ENCODE measurements at places on chromosomes 5 and 9.
A peak's percentile ranks its signal among the peaks of the same experiment; 100 is the strongest.

DNA sequence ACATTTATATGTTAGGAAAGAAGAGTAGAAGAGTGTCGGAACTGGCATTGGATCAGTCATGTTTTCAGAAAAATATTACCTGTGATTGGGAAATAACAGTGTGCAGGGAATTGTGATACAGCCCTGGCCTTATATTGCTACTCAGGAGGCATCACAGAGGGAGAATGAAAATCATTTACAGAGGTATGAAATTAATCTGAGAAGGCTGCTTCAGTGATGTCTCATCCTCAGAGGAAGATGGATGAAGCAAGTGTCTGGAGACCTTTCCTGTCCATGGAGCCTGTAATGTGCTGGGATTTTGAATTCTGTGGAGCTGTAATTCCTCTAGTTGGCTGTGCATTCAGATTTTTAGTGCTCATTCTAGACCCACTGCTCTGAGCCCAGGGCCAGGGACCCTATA lies 3.8 kb downstream of the ACTBL2 start:
- no peak for DNase-seq

- DNase-seq = no peak
Measured at GRCh38 chr9:86043586-86043985, 55.8 kb downstream of the GOLM1 start.

GRCh38 chr5:119339344-119339743 lies 16.5 kb upstream of the TNFAIP8 start:
- no peak for DNase-seq

GRCh38 chr5:94847019-94847418 lies 228.6 kb downstream of the SLF1 start:
- no peak for DNase-seq

DNA sequence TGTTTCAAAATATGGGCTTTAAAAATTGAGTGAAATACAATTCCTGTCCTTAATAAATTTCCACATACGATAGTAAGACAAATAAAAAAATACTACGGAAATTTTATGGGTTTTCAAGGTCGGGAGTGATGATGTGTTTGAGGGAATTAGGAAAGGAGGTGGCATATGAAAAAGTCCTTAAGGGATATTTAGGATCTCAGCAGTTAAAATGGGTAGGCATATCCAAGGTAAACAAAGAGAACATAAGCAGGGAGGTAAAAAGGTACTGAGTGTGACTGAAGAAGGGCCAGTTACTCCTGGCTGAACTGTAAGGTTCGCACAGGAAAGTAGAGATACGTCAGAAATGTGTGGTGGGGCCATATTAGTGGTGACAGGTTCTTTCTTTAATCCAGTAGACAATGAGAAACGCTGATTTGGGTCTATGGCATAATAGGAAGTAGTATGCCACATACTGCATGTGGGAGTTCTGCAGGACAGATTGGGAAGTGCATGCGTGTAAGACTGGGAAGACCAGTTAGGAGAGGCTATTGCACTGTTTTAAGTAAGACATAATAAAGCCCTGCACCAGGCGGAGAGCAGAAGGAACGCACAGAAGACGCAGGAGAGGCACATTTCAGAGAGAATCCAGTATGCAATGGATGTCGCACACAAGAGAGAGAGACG lies 937 bp upstream of the HMGCR start:
- peak; percentile 63 for DNase-seq

DNA sequence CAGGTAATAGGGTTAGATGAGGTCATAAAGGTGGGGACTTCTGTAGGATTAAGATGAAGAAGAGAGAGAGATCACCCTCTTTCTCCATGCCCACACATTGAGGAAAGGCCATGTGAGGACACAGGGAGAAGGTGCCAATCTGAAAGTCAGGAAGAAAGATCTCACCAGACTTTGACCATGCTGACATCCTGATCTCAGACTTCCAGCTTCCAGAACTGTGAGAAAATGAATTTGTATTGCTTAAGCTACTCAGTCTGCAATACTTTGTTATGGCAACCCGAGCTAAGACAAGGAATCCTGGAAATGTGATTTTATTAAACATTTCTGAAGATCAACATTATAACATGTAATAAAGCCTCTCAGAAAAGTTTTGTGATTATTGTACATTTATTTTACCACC lies 3.5 kb upstream of the CSNK1G3 start:
- no peak for DNase-seq
